GOT3 (cell line): ENCODE measurements at places on chromosomes 7 and 10.

- DNase-seq: no peak
Observed at GRCh38 chr10:44874166-44874565, 37.0 kb upstream of the TMEM72 start.

DNA sequence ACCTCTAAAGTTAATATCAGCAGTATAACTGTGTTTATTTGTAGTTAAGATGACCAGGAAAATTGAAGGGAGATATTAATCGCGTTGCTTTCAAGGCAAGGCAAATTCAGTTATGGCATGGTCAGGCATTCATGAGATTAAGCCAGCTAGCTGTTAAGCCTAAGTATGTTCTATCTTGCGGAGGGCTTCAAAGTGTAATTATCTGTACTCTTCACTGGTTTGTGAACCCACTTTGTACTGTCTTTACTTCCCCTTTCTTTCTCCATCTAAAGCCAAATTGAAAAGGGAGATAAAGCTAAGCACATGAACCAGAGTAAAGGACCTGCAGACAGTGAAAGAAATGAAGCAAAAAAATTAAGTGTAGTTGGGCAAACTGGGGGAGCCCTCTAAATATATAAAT, 483.1 kb upstream of the NRP1 start:
- DNase-seq: no peak

GRCh38 chr7:78473021-78473420, 674.4 kb downstream of the PHTF2 start:
- no peak for DNase-seq

DNA sequence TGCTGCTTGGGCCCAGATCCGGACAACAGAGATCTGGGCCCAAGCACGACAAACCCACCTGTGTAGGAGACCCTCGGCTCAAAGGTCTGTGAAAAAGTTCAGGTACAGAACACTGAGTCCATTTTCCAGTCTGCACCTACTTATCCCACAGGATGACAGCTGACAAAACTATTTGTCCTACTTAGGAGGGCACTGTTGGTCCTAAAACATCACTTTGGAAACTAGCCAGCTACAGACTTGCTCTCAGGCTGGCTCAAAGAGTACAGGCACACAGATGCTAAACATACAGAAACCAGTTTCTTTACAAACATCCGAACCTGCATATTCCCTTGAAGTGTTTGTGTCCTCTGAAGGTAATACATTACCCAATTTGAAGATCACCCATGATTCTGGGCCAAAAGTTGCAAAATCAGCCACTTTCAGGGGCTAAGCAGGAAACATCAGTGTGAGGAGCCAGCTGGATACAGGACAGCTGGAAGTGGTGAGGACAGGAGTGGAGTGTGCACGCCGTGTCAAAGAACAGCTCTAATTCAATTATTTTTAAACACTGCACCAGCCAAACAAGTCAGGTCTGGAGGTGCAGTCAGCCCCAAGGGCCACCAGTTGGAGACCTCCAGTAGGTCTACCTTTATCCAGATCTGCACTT, 88.5 kb downstream of the NOC3L start:
- DNase-seq: no peak

GRCh38 chr10:65611592-65611991, 1314.2 kb upstream of the LRRTM3 start:
- DNase-seq: no peak

GRCh38 chr10:46098386-46098785, 52.3 kb upstream of the MSMB start:
- no peak for DNase-seq

- no peak for DNase-seq
Observed at GRCh38 chr7:25062380-25062779, 62.7 kb downstream of the CYCS start.

DNA sequence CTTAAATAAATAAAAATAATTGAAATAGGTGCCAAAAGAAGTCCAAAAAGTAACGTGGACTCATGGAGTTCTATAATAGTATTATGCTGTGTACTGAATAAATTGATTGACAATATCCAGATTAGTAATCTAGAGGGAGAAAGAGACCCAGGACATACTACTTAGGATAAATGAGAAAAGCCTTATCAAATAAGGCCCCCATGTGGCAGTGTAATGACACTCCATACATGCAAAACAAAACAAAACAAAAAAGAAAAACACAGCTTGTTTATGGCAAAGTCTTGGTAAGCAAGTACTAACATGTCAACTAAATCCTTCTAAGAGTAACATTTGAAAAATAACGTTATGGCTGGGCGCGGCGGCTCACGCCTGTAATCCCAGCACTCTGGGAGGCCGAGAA, 3.6 kb upstream of the RUNDC3B start:
- DNase-seq: no peak

- no peak for DNase-seq
Observed at GRCh38 chr7:77382532-77382931, 33.6 kb downstream of the GSAP start.

GRCh38 chr10:99551158-99551557, 18.4 kb downstream of the NKX2-3 start:
- no peak for DNase-seq

- DNase-seq: no peak
Observed at GRCh38 chr10:77419056-77419455, 218.6 kb downstream of the KCNMA1 start.

- DNase-seq: no peak
Observed at GRCh38 chr7:39017369-39017915, 39.7 kb downstream of the POU6F2 start.

DNA sequence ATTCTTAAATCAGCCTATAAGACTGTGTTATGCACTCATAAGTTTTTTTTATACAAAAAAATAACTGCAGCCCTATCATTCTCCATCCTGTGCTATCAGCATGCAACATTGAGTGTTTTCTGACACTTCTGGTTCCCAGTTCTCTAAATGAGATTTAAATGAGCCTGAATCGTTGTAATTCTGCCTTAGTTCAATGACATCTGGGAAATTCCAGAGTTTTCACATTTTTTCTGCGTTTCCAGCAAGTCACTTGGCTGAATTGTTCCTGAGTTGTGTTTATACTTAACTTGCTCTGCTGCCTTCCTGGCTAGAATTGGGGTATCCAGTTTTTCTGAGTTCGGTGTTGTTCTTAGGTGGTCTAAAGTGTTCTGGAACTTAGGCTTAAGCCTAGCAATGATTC, 636.1 kb upstream of the FZD8 start:
- DNase-seq: no peak

DNA sequence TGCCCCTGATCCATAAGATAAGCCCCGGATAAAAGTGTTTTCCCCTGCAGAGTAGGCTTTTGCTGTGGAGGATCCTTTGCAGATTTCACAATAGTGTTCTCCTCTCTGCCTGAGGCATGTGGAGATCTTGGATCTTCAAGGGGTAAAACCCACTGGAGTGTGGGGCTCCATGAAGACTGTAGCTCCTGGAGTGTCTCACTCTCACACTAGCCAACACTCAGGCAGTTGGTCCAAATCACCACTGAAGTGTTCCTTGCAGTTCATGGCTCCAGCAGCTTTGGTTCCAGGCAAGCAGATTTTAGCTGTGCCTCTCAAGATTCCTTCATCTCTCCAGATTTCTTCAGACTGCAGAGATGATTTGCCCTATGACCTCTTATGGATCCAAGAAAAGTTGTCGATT, 665.3 kb downstream of the TNS3 start:
- DNase-seq: no peak

- DNase-seq: no peak
Observed at GRCh38 chr10:44395396-44395795, 10.5 kb upstream of the CXCL12 start.

- DNase-seq: no peak
Observed at GRCh38 chr10:102408728-102409603, 9.6 kb downstream of the PSD start.

DNA sequence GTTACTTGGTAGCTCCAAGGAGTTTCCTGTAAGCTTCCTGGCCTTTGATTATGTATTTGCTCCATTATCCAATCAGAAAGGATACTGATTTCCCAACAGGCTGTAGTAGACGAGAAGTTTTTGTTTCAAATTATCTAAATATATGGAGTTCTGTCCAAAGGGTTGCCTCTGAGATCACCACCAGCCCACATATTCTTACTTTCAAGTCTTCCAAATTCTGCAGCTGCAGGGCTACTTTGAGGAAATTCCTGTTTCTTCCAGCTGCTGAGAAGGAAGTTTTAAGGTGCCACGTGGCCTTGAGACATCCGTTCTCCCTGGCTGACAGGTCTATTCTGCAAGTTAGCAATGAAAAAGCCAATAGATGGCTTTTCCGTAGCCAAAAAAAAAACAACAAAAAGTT, 286.0 kb downstream of the TWIST1 start:
- no peak for DNase-seq

- DNase-seq: no peak
Observed at GRCh38 chr7:27262121-27262520, 19.5 kb downstream of the EVX1 start.

- no peak for DNase-seq
Observed at GRCh38 chr7:5228066-5228465, 38.0 kb downstream of the WIPI2 start.

- DNase-seq: no peak
Observed at GRCh38 chr10:79444199-79445119, 965 bp downstream of the ZCCHC24 start.

DNA sequence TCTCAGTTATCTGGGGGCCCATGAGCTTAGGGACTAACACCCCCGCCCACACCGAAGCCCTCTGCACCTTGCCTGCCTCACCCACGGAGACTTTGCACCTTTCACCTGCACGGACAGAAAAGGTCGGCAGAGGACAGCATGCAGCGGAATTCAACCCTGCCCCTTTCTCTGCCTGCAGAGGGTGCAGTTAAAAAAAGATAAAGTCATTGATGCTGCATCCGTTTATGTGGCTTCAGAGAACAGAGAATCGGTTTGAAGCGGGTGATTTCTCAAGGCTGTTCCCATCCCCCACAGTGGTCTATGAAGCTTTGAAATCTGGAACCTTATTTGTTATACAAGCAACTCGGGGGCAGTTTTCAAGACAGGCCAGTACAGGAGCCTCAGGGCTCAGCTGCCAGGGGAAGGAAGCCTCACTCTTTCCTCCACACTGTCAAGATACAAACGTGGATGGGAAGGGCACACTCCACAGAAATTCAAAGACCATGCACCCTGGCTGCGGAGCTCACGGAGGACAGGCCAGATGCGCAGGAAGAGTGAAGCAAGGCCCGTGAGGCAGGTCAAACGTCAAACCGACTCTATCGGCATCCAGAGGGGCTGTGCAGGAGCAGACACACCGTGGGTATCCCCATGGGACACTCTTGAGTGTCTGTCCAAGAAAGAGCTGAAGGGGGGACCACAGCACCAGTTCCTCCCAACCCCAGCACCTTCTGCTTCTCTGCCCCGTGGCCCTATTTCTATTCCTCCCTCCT, 66.3 kb downstream of the INSIG1 start:
- no peak for DNase-seq

DNA sequence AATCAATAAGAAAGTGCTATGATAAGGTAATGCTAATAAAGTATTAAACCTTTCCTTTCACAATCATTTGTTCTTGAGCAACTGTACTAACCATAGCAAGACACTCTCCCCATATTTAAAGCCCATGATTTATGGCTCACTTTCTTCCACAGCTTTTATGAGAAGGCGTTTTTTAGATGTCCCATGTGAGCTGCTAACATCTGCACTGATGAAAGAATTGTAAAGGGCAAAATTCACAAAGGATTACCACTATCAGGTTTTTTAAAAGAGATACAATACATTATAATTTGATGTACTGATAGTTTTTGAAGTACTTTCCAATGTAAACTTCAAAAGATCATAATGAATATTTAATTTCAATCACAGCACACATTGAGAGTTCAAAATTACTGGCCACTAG, 75.7 kb downstream of the RNLS start:
- no peak for DNase-seq

DNA sequence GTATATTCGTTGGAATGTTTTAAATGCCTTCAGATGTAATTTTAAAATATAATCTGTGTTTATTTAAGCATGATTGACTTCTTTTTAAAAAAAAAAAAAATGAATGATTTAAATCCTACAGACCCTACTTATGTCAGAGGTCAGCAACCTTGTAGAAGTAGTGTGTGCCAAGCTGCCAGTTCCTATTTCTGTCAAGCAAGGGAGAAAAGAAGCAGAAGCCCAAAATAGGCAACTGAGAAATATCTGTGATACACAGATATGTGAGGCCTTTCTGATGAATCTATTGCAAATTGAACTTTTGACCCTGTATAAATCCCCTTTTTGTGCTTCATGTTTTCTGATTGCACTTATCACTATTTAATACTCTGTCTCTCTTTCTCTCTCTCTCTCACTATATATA, 199.5 kb downstream of the LRRN3 start:
- DNase-seq: no peak
